ENCODE measurements at places on chromosomes 11 and 22. TPM values are rescaled to one million over a fixed set of nuclear protein-coding genes. Genes with fewer than 3 reads are reported as not detected.

GRCh38 chr11:95152876-95153856 is 63.5 kb downstream of the ENDOD1 start:
- peaks cover 23% of the 10 kb centered on the region for H3K4me1 ChIP-seq
- H3K4me3 ChIP-seq = no peak overlapping the region
- no peak overlapping the region for H3K27ac ChIP-seq
- H3K36me3 ChIP-seq = no peaks in the 10 kb centered on the region

- H3K27ac ChIP-seq = no peak overlapping the region
- H3K4me3 ChIP-seq = no peak overlapping the region
- no peaks in the 10 kb centered on the region for H3K27me3 ChIP-seq
- H3K36me3 ChIP-seq = no peaks in the 10 kb centered on the region
- H3K4me1 ChIP-seq = no peaks in the 10 kb centered on the region
Observed at GRCh38 chr11:97746818-97747217, 1273.9 kb upstream of the CNTN5 start.

DNA sequence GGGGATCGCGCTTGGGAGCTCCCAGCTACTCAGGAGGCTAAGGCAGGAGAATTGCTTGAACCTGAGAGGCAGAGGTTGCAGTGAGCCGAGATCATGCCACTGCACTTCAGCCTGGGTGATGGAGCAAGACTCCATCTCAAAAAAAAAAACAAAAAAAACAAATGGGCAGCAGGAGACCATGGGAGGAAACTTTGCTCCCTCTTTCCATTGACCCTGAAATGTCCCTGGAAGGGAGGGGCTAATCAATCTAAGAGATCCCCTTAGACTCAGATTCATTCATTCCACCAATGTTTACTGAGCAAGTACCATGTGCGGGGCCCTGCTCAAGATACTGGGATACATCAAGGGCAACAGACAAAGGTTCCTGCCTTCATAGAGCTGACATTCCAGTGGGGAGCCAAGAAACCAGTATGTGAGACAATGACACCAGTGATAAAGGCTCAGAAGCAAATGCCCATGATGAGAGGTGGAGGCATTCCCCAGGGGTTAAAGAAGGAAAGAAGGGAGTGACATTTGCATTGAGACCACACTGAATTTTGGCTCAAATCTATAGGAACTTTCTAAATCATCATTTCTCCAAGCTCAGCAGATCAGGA is 37.7 kb upstream of the TFIP11 start:
- peaks cover 7% of the 10 kb centered on the region for H3K4me1 ChIP-seq
- H3K36me3 ChIP-seq = no peaks in the 10 kb centered on the region
- H3K27ac ChIP-seq = no peak overlapping the region
- H3K4me3 ChIP-seq = no peak overlapping the region

MS4A12 gene
- total RNA-seq = 0.05 TPM

FAM83F gene
- 2.4 TPM for total RNA-seq

C11orf21 gene
- total RNA-seq = 2.4 TPM

GRCh38 chr11:36191941-36192340 is 97.3 kb downstream of the COMMD9 start:
- H3K27me3 ChIP-seq = no peaks in the 10 kb centered on the region
- H3K4me1 ChIP-seq = no peaks in the 10 kb centered on the region
- H3K4me3 ChIP-seq = no peak overlapping the region
- no peaks in the 10 kb centered on the region for H3K36me3 ChIP-seq

DNA sequence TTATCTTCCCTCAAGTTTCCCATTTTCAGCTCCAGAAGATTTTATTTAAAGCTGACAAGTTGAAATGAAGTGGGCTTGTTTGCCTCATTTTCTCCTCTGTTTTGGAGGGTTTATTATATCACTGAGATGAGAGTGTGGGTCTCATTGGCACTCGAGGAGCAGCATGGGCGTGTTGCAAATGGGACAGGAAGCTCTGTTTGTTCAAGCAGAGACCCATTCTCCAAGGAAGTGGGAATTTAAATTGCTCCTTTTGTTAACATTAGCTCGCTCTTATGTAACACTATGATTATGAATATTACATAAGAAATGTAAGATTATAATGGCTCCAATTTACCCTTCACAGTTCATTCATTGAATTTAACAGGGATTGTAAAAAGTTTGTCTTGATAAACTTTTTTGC is 317.7 kb upstream of the CTSC start:
- H3K4me3 ChIP-seq = no peak overlapping the region
- DNase-seq = no peak
- H3K27me3 ChIP-seq = no peaks in the 10 kb centered on the region
- no peaks in the 10 kb centered on the region for H3K36me3 ChIP-seq
- H3K4me1 ChIP-seq = no peaks in the 10 kb centered on the region

DNA sequence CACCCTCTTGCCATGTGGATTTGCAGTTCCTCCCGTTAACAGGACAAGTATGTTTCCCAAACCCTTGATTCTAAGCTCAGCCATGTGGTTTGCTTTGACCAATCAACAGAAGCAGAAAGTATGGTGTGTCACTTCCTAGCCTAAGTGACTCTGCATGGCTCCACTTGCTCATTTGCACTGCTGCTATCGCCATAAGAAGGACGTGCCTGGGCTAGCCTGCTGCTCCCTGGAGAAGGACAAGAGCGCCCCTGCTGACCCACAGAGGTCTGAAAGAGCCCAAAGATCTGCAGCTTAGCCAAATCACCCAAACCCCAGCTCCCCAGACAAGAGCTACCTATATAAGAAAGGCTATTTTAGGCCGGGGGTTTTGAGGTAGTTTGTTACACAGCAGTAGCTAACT is 18.0 kb downstream of the TBRG1 start:
- no peaks in the 10 kb centered on the region for H3K27me3 ChIP-seq
- H3K27ac ChIP-seq = no peak overlapping the region
- H3K4me3 ChIP-seq = no peak overlapping the region
- H3K36me3 ChIP-seq = peaks cover 35% of the 10 kb centered on the region
- no peak for DNase-seq
- peaks cover 3% of the 10 kb centered on the region for H3K4me1 ChIP-seq

DNA sequence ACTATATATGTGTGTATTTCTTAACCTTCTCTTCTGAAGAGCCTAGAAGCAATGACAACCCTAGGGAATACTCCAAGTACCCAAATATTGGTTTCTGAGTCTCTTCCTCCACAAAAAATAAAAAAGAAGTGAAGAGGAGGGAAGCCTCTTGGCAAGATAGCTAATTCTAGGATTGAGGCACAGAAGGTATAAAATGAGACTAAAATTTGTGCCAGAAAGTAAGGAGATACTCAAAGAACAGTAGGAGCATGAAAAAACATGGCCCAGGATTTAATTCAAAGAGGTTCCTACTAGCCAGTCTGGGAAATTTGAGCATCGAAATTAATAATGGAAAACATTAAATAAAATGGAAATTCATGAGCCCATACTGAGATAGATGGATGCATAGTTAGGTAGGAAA is 112.1 kb downstream of the PAX6 start:
- H3K4me1 ChIP-seq = no peaks in the 10 kb centered on the region
- no peaks in the 10 kb centered on the region for H3K27me3 ChIP-seq
- no peak overlapping the region for H3K4me3 ChIP-seq
- H3K36me3 ChIP-seq = no peaks in the 10 kb centered on the region

DNA sequence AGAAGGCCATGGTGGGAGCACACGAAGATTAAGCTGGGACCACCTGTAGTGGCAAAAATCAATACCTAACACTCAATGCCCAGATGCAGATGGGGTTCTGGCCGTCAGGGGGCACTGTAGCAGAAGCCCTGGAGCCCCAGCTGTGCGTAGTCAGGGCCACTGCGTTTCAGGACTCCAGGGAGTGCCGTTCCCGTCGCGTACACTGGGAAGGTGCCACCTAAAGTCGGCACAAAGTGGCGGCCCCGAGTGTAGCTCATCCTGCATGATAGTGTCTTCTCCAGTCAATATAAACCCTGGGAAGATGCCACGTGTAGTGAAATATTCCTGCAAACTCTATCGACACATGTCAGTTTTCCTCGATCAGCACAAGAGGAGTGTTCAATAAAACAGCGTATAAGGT is 123.8 kb upstream of the NTM start:
- DNase-seq = no peak
- no peaks in the 10 kb centered on the region for H3K27me3 ChIP-seq
- H3K27ac ChIP-seq = no peak overlapping the region
- no peaks in the 10 kb centered on the region for H3K4me1 ChIP-seq

Measured in thymus (tissue), 14 donors.